Right lung (tissue), 10 donors: ENCODE measurements at places on chromosomes 7 and 10. TPM values are rescaled to one million over a fixed set of nuclear protein-coding genes. Genes with fewer than 3 reads are reported as not detected.

GRCh38 chr10:10294881-10295529 lies 722.7 kb upstream of the CELF2 start:
- no peak for DNase-seq

DNA sequence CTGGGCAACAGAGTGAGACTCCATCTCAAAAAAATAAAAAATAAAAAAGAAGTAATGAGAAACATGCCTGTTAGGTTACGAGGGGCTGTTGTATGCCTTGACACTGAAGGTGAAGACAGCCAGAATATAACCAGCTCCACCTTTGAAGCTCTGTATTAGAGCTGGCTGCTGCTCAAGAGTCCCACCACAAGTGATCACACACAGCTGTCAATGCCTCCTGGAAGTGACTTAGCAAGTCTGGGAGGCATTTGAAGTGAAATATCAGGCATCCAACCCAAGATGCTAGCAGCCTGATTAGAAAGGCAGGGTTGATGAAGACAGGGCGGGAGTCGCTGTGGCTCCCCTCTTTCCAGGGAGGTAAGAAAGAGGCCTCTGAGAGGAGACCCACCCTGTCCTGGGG lies 34.1 kb upstream of the INPP5F start:
- no peak for DNase-seq

DNA sequence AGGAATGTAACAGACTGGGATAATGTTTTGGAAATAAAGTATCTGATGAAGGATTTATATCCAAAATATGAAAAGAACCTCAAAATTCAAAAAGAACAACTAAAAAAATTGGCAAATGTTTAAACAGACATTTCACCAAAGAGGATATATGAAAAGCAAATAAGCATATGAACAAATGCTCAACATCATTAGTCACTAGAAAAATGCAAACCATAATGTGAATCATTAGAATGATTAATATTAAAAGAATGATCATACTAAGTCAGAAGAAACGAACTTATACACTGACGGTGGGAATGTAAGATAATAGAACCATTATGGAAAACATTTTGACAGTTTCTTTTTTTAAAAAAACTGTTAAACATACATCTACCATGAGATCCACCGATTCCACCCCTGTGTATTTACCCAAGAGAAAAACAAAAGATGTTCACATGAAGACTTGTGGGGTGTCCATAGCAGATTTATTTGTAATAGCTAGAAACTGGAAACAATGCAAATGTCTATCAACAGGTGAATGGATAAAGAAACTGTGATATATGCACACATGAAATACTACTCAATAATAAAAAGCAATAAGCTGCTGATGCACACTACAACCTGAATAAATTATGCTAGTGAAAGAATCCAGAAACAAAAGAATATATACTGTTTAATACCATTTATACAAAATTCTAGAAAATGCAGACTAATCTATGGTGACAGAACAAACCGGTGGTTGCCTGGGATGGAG lies 35.7 kb downstream of the PRKG1 start:
- DNase-seq: no peak

NUTM2D gene
- polyA plus RNA-seq: 11.1 TPM

GRCh38 chr10:52984169-52984568 lies 211.6 kb upstream of the MBL2 start:
- DNase-seq: no peak

- no peak for DNase-seq
Observed at GRCh38 chr7:135685306-135686084, 23.2 kb downstream of the STMP1 start.

GRCh38 chr10:115937768-115938056 lies 335.3 kb downstream of the GFRA1 start:
- no peak for DNase-seq

DNA sequence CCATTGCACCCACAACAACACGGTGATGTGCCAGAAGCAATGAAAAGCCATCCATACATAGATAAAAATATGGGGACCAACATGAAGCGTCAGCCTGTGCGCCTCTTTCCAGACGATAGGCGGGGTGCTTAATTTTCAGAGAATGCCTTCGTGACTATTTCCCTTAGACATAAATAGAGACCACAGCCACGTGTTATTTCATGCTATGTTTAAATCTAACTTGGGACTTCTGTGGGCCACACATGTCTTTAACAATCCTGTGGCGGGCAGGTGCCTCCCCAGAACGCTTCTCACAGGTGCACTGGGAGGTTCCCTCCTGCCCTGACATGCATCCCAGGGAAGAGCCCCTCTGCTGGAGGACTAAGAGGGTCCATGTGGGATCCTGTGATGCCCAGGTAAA lies 259.7 kb downstream of the ADARB2 start:
- DNase-seq: no peak

OPALIN gene
- polyA plus RNA-seq: not detected

DNA sequence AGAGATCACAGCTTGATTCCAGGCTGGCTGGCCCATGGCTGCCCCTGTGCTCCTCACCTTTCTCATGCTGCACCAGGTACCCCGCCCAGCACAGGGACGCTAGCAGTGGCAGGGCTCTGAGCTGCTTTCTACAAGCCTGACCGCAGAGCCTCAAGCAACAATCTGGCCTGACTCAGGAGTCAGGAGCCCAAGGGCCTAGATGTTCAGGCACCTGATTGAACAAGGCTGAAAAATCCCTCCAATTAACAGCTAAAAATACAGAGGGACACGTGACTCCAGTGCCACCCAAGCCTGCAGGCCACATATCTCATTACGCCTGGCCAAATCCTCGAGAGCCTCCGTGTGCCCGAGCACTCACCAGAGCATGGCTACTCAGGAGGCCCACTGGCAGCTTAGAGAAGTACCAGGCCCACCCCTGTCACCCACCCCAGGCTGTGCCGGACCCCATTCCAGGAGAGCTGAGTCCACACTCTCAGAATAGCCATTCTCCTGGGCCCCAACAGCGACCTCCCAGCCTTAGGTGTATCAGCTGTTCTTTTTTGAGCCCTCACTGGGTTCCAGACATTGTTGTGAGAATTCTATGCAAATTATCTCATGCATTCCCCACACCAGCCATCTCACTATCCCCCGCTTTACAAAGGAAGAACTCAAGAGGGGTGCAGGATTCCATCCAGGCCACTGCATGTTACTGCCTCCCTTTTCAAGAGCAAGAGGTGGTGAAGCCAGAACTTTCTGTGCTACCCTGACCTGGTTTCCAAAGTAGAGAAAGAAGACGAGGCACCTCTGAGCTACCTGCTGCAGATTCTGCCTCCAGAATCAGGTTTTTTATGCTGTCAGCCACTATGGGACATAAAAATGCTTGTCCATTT lies 98.3 kb downstream of the COL13A1 start:
- DNase-seq: no peak

DNA sequence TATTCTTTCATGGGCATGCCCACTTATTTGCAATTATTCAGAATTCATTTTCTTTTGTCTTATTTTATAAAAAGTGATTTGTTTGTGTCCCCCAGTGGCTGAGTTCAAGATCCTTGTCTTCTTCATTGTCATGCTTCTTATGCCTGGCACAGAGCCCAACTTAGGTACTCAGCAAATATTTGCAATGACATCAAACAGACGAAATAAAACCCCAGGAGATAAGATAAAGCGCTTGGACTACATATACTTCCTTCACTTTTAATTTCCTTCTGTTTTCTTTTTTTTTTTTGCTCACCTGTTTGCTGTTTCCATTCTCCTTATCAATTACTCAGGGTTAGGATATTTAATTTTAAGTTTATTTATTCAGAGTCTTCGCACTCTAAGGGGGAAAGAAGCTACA lies 225.0 kb downstream of the SDHAF3 start:
- no peak for DNase-seq
